ENCODE measurements at places on chromosomes 12 and 14.

GRCh38 chr14:103206023-103206481 lies 82.8 kb downstream of the TNFAIP2 start:
- DNase-seq, result no peak

DNA sequence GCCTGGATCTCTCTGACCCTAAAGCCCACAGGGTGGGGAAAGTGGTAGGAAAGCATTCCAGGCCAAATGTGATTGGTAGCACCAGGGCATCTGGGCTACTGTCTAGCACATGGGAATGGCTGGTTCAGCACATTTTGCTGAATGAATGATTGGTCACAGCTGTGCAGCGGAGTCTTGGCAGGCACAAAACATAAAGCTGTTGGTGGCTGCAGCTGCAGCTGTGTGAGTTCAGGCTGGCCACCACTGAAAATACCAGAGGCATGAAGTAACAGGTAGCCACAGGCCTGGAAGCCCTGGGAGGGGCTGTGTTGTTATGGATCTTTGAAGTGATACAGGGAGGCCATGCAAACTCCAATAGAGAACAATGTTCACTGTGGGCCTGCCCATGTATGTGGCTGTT lies 72.7 kb downstream of the MYRFL start:
- DNase-seq, result no peak

DNA sequence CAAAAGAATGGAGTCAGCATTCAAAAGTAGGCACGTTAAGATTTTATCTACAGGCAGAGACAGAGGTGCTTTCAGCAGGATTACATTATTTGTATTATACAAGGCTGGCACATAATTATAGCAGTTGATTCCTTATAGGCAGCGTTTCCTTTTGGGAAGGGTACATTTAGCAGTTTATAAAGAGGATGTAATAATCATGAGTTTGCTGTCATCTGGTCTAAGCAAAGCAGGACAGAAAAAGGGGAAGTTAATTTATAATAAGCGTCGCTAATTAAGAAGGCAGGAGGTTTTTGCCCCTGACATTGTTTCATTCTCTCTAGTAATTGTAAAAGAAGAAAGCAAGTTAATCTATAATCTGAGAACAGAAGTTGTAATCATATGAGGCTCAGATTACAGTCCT lies 259.9 kb upstream of the MDGA2 start:
- DNase-seq, result no peak

GRCh38 chr12:98291828-98292227 lies 223.6 kb upstream of the TMPO start:
- DNase-seq, result no peak

- DNase-seq, result no peak
Measured at GRCh38 chr14:22555384-22556011, 33.5 kb downstream of the DAD1 start.

DNA sequence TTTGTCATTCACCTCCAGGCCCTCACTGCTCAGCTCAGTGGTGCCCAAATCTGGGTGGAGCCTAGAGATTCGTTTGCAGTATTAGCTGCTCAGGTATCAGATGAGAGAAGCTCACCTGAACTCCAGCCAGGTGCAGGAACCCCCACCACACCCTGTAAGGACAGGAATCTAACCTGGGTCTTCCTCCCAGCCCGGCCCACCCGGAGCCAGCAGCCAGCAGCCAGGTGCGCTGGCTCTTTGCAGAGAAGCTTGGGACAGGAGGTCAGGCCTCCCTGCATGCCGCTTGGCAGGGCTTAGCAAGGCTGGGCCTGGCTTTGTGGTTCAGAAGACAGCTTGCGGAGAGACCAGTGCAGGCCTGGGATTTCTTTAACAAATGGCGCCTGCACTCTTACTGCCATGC lies 125.6 kb upstream of the MYL2 start:
- no peak for DNase-seq

DNA sequence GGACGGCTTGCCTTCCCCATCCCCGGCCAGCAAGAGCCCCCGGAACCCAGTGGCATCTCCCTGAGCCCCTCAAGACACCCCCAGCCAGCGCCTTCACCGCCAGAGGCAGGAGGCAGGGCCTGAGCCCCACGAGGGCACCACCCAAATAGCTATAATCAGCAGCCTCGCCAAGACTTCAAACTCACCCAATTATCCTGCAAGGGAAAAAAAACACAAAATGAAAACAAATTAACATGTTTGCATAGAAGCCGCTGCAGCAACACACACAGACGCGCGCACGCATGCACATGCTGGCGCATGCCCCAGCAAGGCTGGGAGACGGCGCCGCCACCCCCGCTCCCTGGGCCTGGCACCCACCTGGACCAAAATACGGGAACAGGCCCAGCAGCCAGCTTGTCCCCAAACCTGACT lies 15.8 kb downstream of the FAM222A start:
- no peak for DNase-seq

DNA sequence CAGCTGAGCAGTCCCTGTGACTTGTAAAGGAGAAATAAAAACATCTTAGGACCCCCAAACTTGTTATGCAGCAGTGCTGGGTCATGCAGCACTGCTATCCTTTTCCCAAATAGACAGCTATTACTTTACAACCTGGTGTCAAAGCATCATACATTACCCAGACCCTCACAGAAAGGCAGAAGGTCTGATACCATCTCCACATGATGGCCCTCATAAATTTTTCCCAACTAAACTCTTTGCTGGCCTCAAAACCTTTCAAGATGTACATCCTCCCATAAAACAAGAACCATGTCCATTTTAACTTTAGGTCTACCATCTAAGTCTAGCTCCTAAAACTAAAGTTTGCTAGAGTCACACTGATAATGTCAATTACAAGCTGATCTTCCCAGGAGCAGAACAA lies 8.7 kb upstream of the RESF1 start:
- DNase-seq, result no peak

DNA sequence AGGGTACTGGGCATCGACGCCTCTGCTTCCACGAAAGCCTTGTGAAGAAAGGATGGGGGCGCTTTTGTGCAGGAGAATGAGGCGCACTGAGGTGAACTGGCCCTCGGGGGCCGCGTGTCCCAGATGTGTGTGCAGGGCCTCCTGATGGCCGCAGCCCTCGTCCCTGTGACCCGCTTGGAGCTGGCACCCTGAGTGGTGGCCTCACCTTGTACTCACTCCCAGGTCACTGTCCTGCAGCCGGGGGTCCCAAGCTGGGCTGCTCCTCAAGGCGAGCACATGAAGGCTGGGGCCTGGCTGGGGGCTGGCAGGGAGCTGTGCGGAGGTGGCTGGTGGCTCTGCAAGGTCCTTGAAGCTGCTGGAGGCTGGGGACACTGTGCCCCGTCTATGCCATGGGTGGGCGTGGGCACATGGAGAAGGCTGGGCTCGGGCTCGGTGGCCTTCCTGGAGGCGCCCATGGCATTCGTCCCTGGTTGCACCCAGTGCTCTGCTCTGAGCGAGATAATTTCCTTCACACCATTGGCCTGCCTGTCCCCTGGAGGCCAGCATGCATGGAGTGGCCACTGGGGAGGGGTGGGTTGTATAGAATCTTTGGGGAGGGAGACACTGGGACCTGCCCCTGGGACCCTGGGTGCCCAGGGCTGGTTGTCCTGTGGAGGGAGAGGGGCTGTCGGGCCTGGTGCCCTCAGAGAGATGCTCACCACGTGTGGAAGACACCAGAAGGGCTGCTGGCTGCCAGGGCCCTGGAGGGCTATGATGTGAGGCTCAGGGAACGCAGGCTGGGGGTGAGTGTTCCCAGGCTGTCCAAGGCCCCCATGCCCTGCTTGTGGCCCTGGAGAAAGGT lies 79.3 kb downstream of the TMEM121 start:
- no peak for DNase-seq

- DNase-seq, result no peak
Measured at GRCh38 chr14:67977434-67978034, 158.0 kb downstream of the RAD51B start.

DNA sequence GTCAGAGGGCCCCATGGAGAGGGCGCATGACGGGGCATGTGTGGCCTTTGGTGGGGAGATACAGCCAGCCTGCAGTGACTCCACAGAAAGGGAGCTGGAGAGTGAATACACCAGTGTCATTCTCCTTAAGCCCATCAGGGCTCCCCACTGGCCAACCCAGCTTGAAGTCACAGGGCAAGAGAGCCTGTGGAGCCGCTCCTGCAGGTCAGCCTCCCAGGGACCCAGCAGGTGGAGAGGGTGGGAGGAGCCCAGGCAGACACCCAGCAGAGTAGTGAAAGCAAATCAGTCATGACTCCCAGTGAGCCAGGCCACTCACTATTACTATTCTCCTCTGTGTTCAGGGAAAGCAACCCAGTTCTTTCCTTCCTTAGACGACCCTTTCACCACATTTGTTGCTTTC lies 110.0 kb upstream of the CPM start:
- DNase-seq, result no peak

GRCh38 chr12:94228488-94228907 lies 80.1 kb downstream of the PLXNC1 start:
- DNase-seq, result no peak

DNA sequence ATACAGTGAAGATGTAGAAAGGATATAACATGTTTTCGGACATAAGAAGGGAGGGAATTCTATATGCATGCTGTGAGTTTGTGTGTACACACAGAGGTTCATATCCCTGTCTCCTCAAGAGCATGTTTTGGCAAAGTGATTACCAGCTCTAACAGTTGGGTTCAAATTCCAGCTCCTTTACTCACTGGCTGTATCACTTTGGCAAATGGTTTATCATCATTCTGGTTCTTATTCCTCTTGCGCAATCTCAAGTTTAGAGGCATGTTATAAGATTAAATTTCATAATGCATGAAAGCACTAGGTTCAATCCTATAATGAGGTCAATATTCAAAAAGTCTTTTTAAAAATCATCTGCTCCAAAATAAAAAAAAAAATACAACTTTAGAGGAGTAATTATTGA lies 107.7 kb upstream of the LRFN5 start:
- no peak for DNase-seq

GRCh38 chr14:68686724-68687123 lies 106.1 kb downstream of the ZFP36L1 start:
- DNase-seq, result no peak

DNA sequence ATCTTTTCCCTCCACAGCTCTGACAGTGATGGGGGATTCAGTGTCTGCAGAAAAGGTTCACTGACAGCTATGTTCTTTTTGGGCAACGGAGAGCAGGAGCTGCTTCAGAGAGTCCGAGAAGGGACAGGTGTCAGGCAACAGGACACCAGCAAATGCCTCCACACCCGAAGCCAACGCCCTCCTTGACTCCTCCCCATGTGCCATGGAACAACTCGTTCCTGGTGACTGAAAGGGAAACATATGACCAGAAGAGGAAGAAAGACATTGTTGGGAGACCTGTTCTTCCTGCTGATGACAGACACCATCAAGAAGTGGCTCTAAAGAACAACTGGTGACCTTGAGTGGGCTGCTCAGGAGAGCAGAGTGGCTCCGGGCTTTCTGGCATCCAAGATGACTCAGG lies 172.3 kb upstream of the NOS1 start:
- DNase-seq, result no peak

- no peak for DNase-seq
Measured at GRCh38 chr14:33996462-33996861, 45.6 kb upstream of the EGLN3 start.

- no peak for DNase-seq
Measured at GRCh38 chr12:131882804-131883520, 11.5 kb upstream of the ULK1 start.

- DNase-seq, result no peak
Measured at GRCh38 chr14:82731526-82731925, 1197.9 kb upstream of the SEL1L start.

- no peak for DNase-seq
Measured at GRCh38 chr12:106025129-106025528, 113.6 kb downstream of the NUAK1 start.

DNA sequence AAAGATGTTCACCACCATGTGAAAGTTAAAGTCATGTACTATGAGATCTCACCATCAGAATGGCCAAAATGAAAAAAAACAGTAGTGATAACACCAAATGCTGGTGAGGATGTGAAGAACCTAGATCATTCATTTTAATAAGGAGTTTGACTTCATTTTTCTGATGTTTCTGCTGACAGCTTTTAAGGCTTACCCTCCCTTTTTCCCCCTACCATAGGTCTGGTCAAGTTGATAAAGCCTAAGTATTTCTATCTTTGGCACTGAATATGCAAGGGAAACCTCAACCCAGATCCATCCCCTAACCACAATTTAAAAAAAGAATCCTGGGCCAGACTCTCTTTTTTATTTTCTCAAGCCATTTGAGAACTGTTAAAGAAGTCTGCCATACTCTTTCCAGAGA lies 689.6 kb upstream of the FOXG1 start:
- DNase-seq, result no peak

DNA sequence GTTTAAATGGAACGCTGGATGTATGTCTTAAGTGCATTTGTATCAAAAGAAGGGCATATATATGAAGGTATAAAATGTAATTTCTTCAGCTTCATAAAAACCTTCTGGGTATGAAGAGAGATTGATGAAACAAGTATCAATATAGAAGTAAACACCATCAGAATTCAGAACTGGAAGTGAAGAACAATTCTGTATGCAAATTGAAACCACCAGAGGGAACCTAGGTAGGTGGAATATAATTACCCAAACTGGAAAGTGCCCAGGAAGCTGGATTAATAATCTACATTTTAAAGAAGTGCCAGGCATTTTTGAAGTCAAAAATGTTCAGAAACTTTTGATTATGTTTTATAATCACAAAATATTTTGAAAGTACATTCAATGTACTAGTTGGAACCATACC lies 336.2 kb upstream of the GARIN6 start:
- no peak for DNase-seq

- DNase-seq, result no peak
Measured at GRCh38 chr12:68919581-68920239, 13.3 kb downstream of the CPM start.

GRCh38 chr14:103250874-103251273 lies 83.2 kb upstream of the EIF5 start:
- DNase-seq, result no peak

- no peak for DNase-seq
Measured at GRCh38 chr12:42706321-42706720, 116.8 kb upstream of the PRICKLE1 start.

DNA sequence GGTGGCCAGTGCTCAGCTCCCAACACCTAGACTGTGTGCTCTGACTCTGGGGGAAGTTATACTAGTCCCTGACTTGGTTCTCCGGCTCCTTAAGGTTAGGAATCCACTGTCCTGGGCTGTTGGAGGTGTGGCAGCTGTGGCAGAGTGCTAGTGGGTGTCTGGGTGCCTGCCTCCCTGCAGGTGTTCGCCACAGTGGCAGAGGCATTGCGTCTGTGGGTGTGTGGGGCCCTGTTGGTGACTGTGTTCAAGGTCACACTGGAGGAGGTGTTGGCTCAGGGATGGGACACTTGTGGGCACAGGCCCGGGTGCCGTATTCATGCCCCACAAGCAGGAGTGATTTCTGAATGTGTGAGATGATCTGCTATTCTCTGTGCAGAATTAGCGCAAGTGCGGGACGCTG lies 467.4 kb downstream of the TMEM121 start:
- DNase-seq, result no peak

GRCh38 chr12:91418221-91419090 lies 235.8 kb upstream of the DCN start:
- DNase-seq, result no peak

- DNase-seq, result no peak
Measured at GRCh38 chr12:65648461-65648860, 175.8 kb upstream of the HMGA2 start.

GRCh38 chr14:53226553-53226952 lies 73.4 kb upstream of the DDHD1 start:
- DNase-seq, result no peak
